ENCODE measurements at places on chromosomes 2 and 18.

DNA sequence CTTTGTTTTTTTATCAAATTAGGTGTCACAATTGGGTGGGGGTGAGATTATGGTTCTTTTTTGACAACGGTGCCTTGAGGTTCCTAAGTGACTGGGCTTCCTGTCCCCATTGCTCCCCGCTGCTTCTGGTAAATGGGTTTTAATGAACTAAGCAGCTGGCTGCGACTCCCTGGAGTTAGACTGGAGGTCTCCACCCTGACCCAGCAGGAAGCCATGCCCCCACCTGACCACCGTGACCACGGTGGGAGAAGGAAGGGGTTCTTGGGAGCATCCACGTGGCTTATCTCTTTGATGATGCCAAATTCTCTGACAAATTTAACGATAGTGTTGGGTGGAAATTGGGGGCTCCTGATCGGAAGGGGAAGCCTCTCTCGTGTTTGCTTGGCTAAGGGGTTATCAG lies 12.2 kb downstream of the CNDP2 start:
- no peak for DNase-seq

DNA sequence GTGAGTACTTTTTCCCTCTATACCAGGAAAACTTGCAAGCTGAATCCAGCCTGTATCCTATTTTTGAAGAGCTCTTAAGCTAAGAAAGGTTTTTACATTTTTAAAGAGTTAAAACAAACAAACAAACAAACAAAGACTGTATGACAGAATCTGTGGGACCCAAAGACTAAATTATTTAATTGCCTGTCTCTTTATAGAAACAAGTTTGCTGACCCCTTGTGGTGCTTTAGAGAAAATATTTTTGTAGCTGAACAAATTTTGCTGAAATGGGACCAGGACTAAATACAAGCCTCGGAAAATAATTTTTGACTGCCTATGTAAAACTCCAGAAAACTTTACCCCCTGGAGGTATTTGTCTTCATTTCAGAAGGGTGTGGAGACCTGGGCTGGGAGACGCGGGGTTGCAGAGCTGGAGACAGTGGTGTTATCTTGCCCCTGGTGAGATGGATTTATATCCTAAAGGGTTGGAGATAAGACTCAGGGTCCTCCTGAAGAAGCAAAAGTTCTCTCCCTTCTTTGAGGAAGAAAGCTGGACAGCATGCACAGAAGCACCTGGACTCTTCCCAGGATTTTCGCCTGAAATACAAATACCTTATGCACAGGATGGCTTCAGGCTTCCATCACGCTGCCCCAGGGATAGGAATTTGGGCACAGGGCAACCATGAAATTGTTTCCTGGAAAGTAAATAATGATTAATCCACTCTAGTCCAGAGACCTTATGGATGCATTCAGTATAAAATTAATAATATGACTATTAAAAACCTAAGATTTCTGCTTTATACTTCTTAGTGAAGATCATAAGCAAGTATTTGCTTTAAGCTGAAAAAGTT lies 54.3 kb downstream of the TMX3 start:
- no peak for DNase-seq

- no peak for DNase-seq
Observed at GRCh38 chr18:74631623-74632350, 34.1 kb downstream of the ZNF407 start.

GRCh38 chr2:64644458-64645382 lies 9.0 kb downstream of the SERTAD2 start:
- DNase-seq = peak; percentile 73

- no peak for DNase-seq
Observed at GRCh38 chr2:31049916-31050588, 88.2 kb downstream of the GALNT14 start.

GRCh38 chr2:920573-920972 lies 30.1 kb upstream of the SNTG2 start:
- DNase-seq = no peak

- no peak for DNase-seq
Observed at GRCh38 chr2:174985614-174986013, 19.6 kb downstream of the CHN1 start.

DNA sequence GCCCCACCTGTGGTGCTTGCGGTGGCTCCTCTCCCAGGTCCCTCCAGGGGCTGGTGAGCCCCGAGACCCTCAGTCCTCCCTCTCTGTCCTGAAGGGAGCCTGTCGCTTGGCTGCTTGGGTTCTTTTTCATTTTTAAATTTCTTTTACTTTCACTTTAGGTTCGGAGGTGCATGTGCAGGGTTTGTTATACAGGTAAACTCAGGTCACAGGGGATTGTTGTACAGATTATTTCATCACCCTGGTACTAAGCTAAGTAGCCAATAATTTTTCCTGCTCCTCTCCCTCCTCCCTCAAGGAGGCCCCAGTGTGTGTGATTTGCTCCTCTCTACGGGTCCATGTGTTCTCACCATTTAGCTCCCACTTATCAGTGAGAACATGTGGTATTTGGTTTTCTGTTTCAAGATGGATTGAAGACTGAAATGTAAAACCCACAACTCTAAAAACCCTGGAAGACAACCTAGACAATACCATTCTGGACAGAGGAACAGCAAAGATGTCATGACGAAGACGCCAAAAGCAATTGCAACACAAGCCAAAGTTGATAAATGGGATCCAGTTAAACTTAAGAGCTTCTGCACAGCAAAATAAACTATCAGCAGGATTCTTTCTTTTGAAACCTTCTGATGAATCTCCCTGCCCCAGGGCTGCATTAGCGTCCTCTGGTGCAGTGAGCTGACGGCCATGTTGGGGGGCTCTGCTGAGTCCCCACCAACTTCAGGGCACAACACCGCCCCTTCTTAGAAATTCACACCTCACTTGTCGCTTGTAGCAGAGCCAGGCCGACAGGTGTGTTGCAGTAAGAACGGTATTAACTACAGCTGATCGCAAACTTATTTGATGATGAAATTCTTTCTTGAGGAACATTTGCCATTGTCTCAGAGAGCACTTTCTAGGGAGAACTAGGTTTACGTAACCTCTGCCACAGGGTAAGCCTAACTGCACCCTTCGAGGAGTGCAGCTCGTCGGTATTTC lies 135.3 kb downstream of the ZNF236 start:
- no peak for DNase-seq

DNA sequence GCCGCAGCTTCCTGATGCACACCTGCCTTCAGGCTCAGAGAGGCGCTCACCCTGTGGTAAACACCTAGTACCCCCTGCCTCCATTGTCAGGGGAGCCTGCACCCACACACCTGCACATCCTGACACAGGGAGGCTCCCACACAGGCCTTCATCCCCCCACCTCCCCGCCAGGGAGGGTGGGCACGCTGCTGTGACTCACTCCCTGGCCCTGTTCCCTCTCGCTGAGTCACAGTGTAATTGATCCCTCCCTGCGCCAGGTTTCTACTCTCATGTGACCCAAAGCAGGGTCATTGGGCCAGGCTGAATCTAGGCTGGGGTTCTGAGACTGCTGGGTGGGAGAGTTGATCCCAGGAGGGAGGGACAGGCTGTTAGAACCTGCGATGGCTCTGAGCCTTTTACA lies 8.5 kb upstream of the CELF4 start:
- DNase-seq = no peak

DNA sequence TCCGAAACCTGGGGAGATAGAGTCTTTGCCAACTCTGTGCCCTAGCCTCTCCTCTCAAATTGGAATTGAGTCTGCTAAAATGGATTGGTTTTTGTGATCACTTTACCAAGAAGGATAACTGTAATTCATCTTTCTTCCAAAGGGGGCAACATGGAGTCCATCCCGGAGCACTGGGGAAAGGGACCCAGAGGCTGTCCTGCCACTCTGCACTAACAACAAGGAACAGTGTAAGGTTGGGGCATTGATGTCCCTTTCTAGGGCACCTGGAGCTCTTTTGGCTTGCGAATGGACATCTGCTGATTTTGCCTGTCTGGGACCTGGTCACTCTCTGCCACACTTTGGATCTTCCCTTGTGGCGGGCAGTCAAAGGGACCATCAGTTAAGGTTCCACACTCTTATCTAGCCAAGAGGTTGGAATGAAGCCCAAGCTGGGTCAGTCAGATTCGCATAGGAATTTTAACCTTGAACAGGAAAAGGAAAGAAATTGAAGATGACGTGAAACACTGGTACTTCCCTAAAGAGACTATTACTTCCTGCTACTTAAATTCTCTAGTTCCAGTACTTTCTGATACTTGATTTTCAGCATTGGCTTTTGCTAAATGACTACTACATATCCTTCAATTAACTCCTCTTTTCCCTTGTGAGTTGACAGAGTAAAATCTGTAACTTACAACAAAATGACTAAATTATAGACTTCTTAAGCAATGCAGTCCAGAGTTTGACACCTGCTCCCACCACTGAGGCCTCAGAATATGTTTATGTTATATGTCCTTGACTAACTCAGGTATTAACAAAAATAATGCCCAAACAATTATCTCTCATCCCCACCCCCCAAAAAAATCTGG lies 64.7 kb upstream of the KLF7 start:
- DNase-seq = no peak

GRCh38 chr2:152411154-152411553 lies 76.2 kb downstream of the FMNL2 start:
- no peak for DNase-seq

DNA sequence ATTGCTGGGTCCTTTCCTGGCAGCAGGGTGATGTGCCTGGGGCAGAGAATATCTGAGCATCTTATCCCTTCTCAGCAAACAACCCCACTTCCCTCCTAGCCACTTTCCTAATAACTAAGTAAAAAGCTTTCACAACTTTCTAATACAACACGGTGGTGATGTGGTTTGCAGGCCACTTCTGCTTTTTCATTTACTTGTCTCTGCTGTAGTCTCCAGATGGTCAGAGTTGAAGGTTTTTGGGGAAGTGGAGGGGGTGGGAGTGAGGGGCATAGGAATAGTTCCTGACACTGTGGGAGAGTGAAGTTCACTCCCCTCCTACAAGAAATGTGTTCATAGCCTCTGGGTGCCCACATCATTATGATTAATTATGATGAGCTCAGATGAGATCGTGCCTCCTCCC lies 11.6 kb downstream of the OXER1 start:
- DNase-seq = no peak

DNA sequence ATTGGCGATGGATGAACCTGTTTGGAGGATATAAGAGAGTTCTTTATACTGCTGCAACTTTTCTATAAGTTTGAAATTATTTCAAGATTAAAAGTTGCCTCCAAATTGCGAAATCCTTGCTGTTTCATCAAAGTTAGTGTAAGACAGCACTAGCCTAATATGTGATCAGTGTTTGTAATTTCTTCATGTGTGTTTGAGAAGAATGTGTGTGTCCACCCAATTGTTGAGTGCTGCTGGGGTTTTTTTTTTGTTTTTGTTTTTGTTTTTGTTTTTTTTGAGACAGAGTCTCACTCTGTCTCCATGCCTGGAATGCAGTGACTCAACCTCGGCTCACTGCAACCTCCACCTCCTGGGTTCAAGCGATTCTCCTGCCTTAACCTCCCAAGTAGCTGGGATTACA lies 33.4 kb downstream of the CDK15 start:
- no peak for DNase-seq

DNA sequence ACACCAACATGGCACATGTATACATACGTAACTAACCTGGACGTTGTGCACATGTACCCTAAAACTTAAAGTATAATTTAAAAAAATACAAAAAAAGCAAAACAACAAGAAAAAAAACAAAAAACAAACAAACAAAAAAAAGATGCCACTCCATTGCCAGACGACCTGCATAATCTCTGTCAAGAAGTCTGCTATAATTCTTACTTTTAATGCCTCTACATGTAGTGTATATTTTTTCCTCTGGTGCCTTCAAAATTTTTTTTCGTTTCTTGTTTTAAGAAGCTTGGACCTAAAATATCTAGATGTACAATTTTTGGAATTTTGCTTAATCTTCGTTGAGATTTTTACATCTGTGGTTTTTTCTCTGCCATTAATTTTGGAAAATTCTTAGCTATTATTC lies 235.6 kb upstream of the ZNF521 start:
- DNase-seq = no peak

DNA sequence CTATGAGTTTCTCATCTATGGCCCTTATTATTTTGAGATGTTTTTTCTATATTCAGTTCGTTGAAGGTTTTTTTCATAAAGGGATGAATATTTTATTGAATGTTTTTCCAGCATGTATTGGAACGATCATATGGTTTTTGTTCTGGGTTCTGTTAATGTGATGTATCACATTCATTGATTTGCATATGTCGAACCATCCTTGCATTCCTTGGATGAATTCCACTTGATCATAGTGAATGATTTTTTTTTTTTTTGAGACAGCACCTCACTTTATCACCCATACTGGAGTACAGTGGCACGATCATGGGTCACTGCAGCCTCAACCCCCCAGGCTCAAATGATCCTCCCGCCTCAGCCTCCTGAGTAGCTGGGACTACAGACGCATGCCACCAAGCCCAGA lies 5.5 kb upstream of the NEMP2 start:
- DNase-seq = no peak

- no peak for DNase-seq
Observed at GRCh38 chr2:168666339-168666738, 136.1 kb upstream of the NOSTRIN start.

DNA sequence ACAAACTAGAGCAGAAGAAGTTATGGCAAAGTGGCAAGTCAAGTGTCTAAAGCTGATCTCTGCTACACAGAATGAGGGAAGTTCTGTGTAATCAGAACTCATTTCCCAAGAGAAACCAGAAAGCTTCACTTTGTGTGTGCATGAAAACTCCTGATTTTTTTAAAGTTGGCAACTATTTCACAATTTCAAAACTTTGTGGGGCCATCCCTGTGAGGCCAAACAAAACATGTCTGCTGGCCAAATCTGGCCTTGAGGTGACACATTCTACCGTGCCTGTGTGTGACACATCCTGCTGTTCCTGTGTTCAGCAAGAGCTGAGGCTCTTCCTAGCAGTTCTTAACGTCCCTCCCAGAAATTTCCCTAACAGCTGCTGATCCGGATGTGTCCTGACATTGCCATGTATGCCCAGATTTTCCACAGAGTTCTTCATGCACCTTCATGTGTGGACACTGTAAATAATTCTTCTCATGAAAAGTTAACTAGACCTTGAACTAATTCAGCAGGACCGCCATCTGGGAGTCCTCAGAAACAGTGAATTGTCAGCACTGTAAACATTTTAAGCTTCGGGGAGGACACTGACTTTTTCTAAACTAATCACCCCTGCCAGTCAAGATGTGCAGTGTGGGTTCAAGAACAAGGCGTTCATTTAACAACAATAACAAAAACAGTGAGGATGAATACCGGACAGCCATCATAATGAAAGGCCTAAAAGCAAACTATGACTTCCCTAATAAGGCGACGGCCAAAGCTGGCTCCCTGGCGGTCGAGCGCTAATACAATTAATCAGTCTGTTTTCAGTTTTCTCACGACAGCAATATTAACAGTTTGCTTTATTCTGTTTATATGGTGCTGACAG lies 99.0 kb downstream of the PLEKHM3 start:
- DNase-seq = no peak
